ENCODE measurements at places on chromosomes 5 and 9.

DNA sequence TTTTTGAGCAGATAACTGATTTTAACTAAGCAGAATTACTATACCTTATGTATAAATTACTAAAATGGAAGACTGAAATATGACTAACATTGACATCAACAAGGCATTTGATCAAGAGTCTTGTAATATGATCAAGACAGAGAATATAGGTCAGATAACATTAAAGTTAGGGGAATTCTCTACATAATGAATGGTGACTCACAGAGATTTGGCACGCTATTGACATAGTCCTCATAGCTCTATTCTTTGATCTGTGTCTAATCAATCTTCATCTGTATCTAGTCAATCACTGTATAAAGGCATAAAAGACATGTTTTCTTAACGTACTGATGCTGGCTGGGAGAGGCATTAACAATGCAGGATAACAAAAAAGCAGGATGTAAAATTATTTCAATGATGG lies 17.4 kb downstream of the ABITRAM start:
- DNase-seq, result no peak

GRCh38 chr9:134716067-134716466 lies 74.5 kb downstream of the COL5A1 start:
- no peak for DNase-seq

- no peak for DNase-seq
These were observed 37.6 kb downstream of the PAM start for GRCh38 chr5:102792705-102793104.

GRCh38 chr9:93884808-93885207 lies 70.3 kb downstream of the BARX1 start:
- no peak for DNase-seq

GRCh38 chr9:113255438-113255837 lies 19.9 kb downstream of the CDC26 start:
- DNase-seq, result no peak

- no peak for DNase-seq
These were observed 10.2 kb downstream of the MAN1B1 start for GRCh38 chr9:137096785-137097546.

GRCh38 chr5:135874461-135874860 lies 21.2 kb downstream of the IL9 start:
- DNase-seq, result no peak

DNA sequence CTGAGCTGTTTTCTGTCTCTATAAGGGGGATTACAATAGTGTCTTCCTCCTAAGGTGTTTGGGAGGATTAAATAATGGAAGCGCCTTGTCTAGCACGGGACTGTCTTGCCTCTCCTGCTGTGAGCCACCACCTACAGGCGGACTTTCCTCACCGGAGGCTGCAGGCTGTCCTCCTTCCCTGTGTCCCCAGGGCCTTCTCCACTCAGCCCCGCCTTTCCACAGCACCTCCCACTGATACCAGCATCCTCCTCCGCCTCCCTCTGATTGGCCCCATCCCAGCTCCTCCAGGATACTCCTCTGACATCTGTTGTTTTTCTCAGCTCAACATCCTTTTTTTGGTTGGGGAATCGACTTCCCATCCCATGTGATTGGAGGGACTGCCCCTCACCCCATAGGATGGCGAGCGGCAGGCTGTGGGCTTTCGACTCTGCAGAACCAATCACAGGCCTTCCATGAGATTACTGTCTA lies 851 bp upstream of the ZDHHC12 start:
- peak; percentile 75 for DNase-seq
